ENCODE measurements at places on chromosomes 12 and 14.

GRCh38 chr12:27331291-27331926, 1.2 kb upstream of the BMAL2 start:
- no peak for DNase-seq

DNA sequence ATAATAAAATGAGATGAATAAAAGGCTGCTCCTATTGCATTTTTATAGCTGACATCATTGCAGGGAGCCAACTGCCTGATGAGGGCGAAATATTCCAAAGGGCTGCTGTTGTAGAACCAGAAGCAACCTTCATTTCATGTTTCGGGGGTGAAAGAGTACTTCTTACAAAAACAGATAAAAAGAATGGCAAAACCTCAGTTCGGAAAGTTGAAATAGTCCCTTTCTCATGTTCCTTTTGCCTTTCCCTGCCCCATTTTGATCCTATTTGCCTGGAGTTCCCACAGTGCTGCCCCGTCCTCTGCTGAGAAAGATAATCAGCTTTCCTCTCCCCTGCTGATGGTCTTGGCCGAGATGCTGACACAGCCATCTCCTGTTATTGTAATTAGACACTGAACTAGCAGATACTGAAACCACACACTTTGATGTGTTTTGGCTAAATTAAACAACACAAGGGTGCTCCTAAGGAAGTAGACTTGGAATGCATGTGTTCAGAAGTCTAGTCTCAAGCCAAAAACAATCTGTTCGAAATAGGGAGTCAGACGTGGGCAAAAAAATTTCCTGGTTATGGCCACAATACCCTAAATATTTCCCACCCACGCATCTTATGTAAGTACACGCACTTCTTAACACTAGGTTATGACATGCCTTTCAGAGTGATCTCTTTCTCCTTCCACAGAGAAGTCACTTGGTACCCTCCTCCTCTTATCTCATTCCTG, 117.2 kb downstream of the PPM1H start:
- no peak for DNase-seq

GRCh38 chr14:91005716-91006115, 54.7 kb downstream of the RPS6KA5 start:
- no peak for DNase-seq

DNA sequence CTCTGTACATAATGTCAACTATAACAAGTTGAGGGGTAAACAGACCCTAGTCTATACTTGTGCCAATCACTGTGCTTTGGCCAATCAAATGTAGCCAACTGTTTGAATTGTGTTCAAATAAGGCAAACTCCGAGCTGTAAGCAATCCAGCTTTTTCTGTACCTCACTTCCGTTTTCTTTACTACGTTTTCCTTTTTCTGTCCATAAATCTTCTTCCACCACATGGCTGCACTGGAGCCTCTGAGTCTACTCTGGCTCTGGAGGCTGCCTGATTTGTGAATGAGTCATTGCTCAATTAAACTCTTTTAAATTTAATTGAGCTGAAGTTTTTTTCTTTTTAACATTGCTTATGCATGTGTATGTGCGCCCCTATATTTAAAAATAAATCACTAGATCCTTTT, 29.7 kb downstream of the CLEC1A start:
- DNase-seq: no peak

DNA sequence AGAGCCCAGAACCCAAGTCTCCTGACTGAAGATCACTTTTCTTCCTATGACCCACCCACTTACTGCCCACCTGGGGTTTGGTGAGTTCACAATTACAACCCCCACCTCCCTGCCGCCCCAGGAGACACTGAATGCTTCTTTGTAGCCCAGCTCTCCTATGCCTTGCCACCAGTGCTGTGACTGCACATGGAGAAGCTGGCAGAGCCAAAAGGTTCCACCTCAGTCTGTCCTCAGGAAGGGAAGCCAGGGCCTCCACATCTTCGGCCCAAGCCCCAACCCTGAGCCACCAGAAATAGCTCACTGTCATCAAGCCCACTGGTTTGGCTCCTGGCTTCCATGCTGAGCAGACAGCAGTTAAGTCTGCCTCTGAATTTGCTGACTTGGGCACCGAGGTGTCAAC, 25.6 kb downstream of the OTUB2 start:
- DNase-seq: no peak

GRCh38 chr12:108559748-108560147, 1.2 kb downstream of the SART3 start:
- DNase-seq: no peak

- DNase-seq: no peak
Observed at GRCh38 chr14:37246427-37246829, 48.7 kb downstream of the MIPOL1 start.

- no peak for DNase-seq
Observed at GRCh38 chr14:37594971-37595808, at the start of the genes FOXA1 and TTC6. TSS of gene FOXA1 (minus strand) at chr14:37595249. CDS start at chr14:37594972, 277 bp downstream. TSS of gene TTC6 (plus strand) at chr14:37595629. CDS start at chr14:37622065, 26,436 bp downstream.

DNA sequence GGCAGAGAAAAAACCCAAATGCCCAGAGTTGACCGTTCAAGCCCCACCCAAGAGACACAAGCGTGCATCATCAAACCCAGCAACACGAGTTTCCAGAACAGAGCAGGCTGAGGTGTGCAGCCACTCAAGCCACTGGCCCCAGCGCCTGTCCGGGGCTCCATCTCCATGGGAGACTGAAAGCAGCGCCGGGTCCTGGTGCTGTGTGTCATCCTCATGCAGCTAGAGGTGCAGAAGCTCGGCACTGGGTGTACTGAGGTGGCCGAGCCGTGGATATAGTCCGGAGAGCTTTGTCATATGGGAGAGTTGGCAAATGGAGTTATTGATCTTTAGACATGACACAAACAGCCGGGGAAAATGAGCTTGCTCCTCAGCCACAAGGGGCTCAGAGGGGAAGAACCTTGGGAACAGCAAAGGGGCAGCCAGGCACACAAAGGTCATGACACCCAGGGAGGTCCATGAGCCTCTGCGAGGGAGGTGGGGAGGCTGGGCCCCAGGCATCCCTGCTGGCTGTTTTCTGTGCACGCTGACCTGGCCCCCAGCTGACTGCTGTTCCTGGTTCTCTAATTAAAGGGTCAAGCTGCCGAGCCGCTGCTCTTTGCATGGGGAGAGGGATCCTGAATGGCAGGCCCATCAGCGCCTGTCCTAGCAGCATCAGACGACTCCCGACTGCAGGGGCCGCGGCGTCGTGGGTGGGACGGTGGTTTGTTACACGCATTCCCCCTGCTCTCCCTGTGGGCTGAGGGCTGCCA, 145.4 kb upstream of the SFSWAP start:
- DNase-seq: no peak

GRCh38 chr12:54475537-54475936, 2.1 kb upstream of the GTSF1 start:
- no peak for DNase-seq

DNA sequence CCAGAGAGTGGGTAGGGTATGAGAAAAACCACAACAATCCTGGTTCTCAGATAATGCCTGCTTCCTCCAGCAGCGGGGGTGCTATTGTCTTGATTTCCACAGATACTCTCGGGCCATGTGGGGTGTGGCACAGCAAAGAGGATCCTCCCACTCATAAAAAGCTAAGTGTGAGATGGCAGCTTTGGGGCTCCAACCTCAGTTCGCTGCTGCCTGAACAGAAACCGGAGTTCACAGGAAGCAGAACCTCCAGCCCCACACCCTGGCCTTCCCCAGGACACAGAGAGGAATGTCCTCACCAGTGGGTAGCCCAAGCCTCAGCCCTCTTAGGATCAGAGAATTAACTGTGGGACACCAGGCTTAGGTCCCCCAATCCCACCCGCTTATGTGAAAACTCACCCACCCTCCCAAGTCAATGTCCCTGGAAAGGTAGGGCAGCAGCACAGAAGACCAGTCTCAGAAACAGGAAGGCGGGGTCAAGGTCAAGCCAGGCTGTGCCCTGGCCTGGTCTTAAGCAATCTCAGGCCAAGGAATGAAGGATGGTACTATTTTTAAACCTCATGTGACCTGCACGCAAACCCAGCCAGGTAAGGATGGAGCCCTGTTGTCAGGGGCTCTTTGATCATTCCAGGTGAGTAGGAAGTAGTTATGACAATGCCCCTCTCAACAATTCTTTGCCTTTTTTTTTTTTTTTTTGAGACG, 9.0 kb downstream of the KCTD10 start:
- no peak for DNase-seq

DNA sequence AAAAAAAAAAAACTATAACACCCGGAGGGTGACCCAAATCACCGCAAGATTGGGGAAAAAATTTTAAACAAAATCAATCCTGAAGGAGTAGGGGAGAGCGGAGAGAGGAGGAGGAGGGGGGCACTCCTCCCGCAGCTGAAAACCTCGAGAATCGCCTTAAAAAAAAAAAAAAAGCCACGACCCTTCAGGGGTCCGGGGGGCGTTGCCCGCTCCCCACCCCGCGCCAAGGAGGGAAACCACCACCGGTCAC, 254 bp downstream of the GTF2A1 start:
- no peak for DNase-seq

- no peak for DNase-seq
Observed at GRCh38 chr12:131213896-131214442, 260.3 kb downstream of the ADGRD1 start.

DNA sequence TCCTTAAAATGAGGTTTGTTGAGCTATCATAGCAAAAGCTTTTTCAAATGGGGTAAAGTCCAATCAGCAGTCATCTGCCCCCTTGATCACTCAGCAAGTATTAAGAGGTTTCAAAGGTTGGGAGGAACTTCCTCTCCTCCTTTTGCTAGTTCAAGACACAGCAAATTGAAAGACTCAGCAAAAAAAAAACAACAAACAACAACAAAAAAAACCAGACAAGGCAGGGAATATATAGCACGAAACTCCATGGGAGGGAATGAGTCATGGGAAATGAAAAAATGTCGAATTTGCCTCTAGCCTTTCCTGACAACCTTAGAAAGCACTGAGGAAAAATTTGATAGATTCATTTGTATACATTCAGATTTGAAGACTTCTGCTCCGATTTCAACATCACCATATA, 1.6 kb upstream of the SLC7A8 start:
- no peak for DNase-seq

- DNase-seq: no peak
Observed at GRCh38 chr12:15717940-15718567, 71.1 kb downstream of the EPS8 start.

GRCh38 chr12:115802767-115803166, 474.7 kb downstream of the MED13L start:
- no peak for DNase-seq

DNA sequence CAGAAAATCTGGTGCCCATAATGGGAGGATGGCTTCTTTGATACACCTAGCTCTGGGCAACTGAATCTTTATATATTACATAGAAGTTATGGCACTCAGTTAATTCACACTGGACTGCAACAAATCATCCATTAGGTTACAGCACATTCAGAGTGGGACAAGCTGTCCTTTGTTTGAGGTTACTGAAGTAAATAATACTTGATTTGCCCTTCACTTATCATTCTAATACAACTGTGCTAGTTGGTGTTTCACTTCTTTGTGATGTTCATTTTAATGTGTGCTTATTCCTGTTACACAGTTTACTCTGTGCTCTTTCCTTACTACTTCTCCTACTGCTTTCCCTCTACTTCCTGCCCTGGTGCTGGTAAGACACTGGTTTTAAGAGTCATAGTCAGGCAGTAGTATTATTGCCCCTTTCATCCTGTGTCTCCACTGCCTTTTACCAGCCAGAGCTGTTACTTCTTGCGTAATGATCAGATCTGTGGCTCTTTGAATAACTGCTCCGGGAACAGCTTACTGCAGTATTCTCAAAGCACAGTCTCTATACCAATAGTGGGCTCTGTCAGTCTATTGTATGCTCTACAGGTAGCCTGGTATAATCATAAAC, 36.4 kb upstream of the GXYLT1 start:
- DNase-seq: no peak

- no peak for DNase-seq
Observed at GRCh38 chr12:120158351-120158750, 36.2 kb downstream of the GCN1 start.

GRCh38 chr14:96042248-96042930, 3.2 kb downstream of the C14orf132 start:
- DNase-seq: no peak

GRCh38 chr12:81502912-81503695, 256.0 kb downstream of the PPFIA2 start:
- DNase-seq: no peak

DNA sequence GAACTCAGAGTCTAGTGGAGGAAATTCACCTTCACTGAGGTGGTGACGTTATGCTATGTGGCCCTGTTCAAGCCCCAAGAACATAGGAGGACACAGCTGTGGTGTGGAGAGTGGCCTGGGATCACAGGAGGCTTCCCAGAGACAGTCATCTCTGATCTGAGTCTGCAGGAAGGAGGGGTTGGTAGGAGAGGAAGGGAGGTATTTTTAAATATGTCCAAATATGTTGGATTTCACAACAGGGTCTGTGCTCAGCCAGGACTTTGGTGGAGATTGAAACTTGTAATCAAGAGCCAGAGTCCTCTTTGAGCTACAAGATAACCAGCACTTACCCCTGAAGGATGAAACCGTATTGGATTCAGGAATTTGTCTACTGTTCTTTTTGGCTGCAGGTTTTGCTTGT, 26.4 kb upstream of the MED13L start:
- DNase-seq: no peak

- DNase-seq: no peak
Observed at GRCh38 chr12:77060136-77060882, 5.1 kb downstream of the E2F7 start.

- DNase-seq: no peak
Observed at GRCh38 chr14:61891170-61891569, 128.9 kb downstream of the SNAPC1 start.

DNA sequence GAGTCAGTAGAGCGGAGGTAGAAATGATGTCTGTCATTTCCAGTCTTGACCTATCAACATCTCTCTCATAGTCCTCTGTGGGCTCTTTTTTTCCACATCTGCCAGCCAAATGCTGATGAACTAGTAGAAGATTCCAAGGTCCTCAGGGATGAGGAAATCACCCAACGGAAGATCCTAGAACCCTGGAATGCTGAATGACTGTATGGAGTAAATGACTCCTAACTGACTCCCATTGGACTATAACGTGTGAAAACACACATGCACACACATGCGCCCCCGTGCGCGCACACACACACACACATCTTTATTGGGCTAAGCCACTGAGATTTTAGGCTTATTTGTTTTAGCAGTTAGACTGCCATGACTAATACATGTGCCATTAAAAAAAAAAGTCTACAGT, 159.2 kb downstream of the MYRFL start:
- no peak for DNase-seq

GRCh38 chr14:83290447-83290846, 1756.8 kb upstream of the SEL1L start:
- DNase-seq: no peak

DNA sequence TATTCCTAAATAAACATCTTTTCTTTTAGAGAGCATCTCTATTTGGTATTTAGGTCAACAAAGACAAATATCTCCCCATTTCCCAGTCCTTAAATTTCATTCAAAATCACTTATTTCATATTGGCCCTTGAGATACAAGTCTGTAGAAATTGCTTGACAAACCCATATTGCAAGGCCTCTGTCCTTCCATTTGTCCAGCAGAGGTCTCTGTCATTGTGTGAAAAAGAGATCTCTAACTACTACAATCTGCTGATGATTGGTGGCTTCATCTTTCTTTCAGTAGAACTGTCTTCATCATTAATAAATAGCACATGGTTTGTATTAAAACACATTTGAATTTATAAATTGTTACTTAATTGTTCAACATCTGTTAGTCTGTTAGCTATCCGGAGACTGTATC, 252.6 kb downstream of the ACSS3 start:
- no peak for DNase-seq

GRCh38 chr14:29815016-29815674, 112.5 kb downstream of the PRKD1 start:
- no peak for DNase-seq
